Ovary (tissue), 10 donors: ENCODE measurements at places on chromosomes 12 and 14.

GRCh38 chr14:65002586-65003210 lies 16.0 kb downstream of the FNTB start:
- DNase-seq, result no peak

DNA sequence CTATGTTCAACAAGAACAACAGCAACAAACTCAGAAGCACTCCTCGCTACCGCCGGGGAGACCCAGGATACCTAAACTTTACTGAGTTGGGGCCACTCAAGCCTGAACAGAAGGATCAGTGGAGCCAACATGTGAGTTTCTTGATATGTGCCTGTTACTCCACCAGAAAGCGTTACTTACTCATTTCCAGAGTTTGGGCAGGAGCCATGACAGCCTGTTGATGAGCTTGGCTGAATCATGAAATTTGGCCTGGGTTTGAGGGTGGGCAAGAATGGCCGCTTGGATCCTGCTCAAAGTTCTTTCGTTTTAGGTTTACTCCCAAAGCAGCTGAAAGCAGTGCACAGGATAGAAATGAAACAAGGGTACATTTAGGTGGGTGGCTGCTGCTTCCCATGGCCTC lies 12.0 kb upstream of the GALNT6 start:
- DNase-seq, result no peak

- DNase-seq, result no peak
These were observed 75.1 kb downstream of the SPTSSA start for GRCh38 chr14:34386865-34387485.

GRCh38 chr14:75181293-75182062 lies 5.1 kb upstream of the TMED10 start:
- DNase-seq, result no peak
